ENCODE measurements at places on chromosomes 5 and 9. TPM values are rescaled to one million over a fixed set of nuclear protein-coding genes. Genes with fewer than 3 reads are reported as not detected.

DNA sequence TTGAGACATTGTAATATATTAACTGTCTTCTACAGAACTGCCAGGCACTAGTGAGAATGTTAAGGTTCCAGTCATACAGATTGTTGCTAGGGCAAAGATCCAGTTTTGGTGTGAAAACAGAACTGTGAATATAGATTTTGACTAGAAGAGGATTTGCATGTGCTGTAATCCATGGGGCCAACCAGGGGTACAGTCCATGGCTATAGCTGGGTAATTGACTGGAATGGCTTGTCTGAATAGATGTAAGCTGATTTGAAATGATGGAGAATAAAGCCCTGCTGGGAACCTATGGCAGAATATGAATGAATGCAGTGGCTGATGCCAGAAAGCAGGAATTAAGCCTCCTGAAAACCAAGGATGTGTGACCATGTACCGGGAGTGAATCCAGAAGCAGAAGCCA is 748.5 kb upstream of the CDH10 start:
- DNase-seq = no peak

GRCh38 chr9:9099646-9100045 is 1300.1 kb upstream of the DMAC1 start:
- no peak for DNase-seq

GRCh38 chr9:116661037-116661954 is 25.8 kb upstream of the TRIM32 start:
- DNase-seq = no peak

Gene SREK1
- 138 TPM for total RNA-seq

Gene TEX48
- not detected for total RNA-seq

Gene SHOC1
- total RNA-seq = not detected

Gene PLPP7
- 0.60 TPM for total RNA-seq

- DNase-seq = no peak
These were observed 85.9 kb downstream of the IQGAP2 start for GRCh38 chr5:76488969-76489368.

DNA sequence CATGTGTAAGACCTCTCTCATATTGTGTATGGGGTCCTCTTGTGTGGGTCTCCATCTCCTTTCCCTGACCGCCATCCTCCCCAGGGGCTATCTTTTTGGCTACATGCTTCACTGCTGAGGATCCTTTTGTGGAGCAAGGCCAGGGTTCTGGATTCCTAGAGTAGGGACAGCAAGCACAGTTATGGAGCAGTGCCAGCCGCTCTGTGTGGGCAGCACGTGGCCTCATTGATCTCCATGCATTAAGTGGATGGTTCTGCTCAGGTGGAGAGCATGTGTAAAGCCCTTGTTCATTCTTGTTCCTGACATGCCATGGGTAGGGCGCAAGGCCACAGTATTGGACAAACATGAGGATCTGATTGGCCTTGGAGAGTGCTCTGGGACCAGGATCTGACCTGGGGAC is 8.9 kb downstream of the PHF2 start:
- DNase-seq = no peak

DNA sequence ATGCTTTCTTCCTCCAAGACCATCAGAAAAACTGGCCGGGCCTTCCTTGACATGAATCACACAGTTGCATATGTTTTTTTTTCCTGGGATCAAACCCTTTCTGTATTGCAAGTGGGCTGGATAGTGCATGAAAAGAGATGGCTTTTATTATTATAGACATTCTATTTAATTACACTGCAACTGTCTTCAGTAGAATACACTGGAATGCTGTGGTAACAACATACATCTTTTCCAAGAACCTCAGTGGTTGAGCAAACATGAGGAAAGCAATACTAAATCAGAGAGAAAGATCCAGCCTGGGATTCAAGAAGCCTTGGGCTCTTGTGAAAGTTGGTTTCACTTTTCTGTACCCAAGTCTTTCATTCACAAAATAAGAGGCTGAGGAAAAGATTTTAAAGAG is 193.0 kb downstream of the DMAC1 start:
- no peak for DNase-seq

- DNase-seq = no peak
These were observed 72.1 kb upstream of the HSPA9 start for GRCh38 chr5:138647261-138647788.

Gene CTXN3
- not detected for total RNA-seq

Data from mesothelial cell of epicardium (in vitro differentiated cells).